Mesendoderm (in vitro differentiated cells): ENCODE measurements at places on chromosomes 4 and X.
A peak's percentile ranks its signal among the peaks of the same experiment; 100 is the strongest.

DNA sequence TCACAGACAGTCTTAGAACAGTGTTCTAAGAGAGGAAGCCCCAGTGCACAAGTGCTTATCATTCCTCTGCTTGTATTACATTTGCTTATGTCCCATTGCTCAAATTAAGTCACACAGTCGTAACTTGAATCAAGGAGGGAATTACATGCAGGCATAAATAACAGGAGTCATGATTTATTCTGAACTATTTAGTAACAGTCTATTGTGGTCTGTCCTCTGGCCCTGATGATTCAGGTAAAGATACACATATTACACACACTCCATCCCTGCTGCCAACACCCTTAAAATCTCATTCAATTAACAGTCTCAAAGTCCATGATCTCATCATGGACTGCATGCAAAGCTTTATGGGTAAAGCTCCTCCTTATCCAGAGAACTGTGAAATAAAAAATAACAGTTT lies 60.1 kb downstream of the GRIA2 start:
- DNase-seq: no peak

DNA sequence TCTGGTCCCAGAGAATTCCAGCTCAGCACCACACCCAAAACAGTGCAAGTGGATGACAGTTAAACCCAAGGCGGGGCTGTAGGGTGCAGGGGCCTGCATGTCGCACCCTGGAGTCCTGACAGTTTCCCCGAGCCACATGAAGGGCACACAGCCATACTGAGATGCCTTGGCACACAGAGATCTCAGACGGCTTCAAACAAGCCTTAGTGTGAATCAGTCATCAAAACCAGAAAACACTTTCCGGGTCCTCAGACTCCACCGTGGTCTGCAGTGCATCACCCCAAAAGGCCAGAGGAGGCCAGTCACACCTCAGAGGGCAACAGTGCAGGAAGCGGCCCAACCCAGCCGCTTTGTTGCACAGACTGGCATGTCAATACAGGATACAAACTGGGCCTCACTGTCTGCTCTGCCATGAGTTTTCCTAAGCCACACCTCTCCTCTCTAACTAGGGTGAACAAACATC lies 64.6 kb upstream of the ENPP6 start:
- DNase-seq: peak; percentile 20

- DNase-seq: peak; percentile 26
These were observed 10.0 kb downstream of the KCNE5 start for GRCh38 chrX:109614951-109615350.

GRCh38 chrX:104098919-104099318 lies 13.4 kb upstream of the ZCCHC18 start:
- no peak for DNase-seq

GRCh38 chr4:156228676-156229075 lies 275.0 kb upstream of the CTSO start:
- no peak for DNase-seq

- no peak for DNase-seq
These were observed 19.2 kb upstream of the TNIP3 start for GRCh38 chr4:121183361-121183760.

DNA sequence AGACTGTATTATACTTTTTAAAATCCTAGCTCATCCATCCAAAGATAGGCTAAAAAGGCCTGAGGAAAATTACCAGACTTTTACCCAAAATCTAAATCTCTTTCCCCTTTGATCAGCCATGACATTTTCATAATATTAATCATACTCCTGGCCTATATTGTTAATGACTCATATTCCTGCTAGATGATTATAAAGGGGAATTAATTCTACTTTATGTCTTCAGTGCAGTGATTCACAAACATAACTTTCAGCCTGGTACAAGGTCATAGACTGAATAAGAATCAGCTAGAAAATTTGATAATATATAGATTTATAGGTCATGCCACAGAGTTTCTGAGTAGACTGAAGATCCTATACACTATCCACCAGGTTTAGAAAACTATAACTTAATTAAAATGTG lies 1905.4 kb downstream of the C4orf33 start:
- no peak for DNase-seq

- DNase-seq: no peak
These were observed 195.9 kb downstream of the OR13H1 start for GRCh38 chrX:131739823-131740222.

- no peak for DNase-seq
These were observed 42.7 kb downstream of the SORCS2 start for GRCh38 chr4:7235030-7235380.

DNA sequence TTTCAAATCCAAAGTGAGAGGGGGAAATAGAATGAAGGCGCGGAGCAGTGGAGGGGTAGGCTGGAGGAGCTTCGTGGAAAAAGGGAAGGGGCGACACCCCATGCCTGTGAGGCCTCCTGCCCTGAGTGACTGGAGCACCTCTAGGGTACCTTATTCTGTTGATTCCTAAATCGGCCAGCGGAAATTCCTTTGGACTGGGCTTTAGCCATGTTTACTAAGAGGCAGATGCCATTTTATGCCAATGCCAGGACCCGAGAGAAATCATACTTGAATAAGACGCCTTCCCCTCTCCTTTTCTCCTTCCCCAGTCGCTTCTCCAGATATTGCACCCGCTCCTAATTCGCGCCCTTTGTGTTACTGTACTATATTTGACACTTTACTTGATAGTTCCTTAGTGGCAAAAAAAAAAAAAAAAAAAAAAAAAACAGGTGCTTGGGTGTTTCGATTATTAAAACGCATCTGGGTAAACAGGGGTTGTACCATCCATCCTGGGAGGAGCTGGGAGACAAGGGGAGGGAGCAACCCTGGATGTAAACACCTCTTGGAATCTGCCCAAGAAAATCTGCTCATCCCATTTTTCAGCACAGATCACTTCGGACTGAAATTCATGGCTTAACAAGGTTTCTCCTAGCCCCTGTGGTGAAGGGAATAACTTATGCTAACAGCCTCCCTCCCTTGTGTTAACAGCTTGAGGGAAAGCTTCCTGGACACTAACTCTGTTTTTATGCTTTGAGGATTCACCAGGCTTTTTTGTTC lies 1.5 kb downstream of the BMP3 start:
- DNase-seq: peak; percentile 6

- peak; percentile 77 for DNase-seq
These were observed 11.9 kb downstream of the G6PD start for GRCh38 chrX:154534526-154535322.

GRCh38 chr4:89101256-89102161 lies 9.8 kb upstream of the TIGD2 start:
- DNase-seq: no peak

DNA sequence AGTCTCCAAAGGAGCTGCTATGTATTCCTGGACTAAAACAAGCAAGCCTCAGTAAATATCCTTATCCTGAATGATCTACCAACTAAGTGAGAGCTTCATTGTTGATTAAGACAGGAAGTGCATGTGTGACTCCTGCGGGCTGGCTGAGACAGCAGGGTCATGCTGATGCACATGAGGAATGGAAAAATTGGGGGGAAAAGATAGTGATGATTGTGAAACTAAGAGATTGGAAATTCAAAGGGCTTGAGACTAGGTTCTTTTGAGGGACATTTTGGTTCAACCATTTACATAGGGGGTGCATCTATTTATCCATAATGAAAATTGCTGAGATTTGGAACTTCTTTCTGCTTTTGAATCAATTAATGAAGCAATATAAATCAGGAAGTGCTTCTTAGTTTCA lies 61.1 kb upstream of the C1QTNF7 start:
- DNase-seq: peak; percentile 92

GRCh38 chrX:108735091-108735678 lies 1.2 kb downstream of the IRS4 start:
- DNase-seq: peak; percentile 67

- DNase-seq: no peak
These were observed 5.6 kb downstream of the CYSLTR1 start for GRCh38 chrX:78321809-78322208.

DNA sequence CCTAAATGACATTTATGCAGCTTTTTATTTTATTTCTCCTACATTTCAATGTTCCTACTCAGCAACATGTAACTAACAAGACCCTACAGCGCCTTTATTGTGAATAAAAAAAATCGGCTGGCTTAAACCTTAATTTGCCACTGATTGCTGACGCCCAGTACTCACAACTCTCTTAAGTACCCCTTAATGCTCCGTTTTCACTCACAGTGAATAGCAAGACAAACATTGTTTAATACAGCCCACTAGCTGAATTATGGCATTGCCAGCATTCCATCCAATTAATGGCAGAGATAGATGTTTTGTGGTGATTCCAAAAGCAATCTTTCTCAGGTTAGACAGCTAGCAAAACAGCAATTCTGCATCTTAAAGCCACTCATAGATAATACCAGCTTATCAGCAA lies 61.1 kb downstream of the PPARGC1A start:
- DNase-seq: no peak
